ENCODE measurements at places on chromosomes 13 and 19.

DNA sequence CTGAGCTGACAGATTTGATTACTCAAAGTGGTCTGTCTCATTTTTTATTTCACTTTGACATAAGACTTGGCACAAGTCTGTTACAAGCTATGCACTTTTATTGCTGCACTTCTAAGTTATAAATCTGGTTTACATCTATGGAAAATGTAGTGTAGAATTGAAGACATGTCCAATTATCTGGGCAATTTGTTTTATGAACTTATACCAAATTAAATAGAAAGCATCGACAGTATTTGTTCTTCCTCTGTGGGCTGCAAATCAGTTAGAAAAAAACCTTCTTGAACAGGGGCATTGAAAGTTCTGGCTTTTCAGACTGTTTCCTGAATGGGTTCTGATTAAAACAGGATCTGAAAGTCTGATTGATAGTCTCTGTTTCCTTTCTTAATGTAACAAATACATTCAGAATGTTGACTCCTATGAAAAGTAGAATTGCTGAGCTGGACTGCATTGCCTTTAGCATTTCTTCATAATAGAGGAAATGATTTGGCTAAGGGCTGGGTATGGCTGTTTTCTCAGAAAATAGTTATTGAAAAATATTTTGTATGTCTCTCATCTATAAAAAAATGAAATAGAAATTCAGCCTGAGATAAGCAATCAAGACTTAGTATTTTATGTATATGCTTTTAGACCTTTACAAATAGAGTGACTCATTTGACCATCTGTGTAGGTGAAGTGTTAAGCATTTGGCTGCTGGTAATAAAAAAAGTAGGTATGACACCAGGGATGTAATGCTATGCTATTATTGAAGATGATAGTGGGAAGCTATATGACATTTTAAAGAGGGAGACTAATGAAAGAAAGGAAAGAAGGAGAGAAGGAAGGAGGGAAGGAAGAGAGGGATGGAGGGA lies 210.9 kb upstream of the SPRY2 start:
- DNase-seq: no peak

DNA sequence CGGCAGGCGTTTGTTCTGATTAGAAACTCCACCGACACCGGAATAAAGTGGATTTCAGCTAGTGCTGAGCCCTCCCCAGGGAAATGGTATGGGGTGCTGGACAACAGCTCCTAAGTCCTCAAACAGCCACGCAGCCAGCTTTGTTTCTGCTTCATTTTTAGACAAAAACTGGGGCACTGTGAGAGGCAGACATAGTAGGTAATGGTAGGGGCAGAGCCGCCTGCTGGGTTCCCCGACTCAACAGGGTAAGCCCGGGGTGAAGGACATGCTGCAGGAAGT lies 39.7 kb downstream of the CARS2 start:
- DNase-seq: no peak

- DNase-seq: no peak
These were observed 29.2 kb downstream of the CSNK1G2 start for GRCh38 chr19:1970003-1970805.

GRCh38 chr13:19962894-19963293 lies 4.4 kb downstream of the ZMYM2 start:
- no peak for DNase-seq

GRCh38 chr13:56283262-56283828 lies 857.4 kb upstream of the PRR20A start:
- DNase-seq: no peak

DNA sequence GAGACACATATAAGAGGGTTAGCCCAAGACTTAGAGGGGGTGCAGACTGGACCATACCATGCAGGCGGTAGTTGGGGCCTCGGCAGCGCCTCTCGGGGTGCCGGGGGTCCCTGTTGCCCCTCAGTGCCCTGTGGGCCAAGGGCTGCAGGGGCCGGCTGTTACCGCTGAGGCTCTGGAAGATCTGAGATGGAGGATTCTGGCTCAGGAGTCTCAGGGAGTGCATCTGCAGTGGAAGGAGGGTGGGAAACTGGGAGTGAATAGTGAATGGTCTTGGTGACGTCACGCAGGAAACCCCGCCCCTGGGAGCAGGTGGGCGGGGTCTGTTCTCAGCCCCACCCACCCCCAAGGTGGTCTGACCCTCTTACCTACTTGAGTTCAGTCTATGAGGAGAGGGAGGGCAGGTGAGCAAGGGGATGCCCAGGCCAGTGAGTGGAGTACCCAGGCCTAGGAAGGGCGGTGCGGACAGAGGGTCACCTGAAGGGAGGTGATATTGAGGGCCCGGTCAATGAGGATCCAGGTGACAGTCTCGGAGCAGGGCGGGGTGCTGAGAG lies 1.7 kb upstream of the DBP start:
- DNase-seq: no peak

DNA sequence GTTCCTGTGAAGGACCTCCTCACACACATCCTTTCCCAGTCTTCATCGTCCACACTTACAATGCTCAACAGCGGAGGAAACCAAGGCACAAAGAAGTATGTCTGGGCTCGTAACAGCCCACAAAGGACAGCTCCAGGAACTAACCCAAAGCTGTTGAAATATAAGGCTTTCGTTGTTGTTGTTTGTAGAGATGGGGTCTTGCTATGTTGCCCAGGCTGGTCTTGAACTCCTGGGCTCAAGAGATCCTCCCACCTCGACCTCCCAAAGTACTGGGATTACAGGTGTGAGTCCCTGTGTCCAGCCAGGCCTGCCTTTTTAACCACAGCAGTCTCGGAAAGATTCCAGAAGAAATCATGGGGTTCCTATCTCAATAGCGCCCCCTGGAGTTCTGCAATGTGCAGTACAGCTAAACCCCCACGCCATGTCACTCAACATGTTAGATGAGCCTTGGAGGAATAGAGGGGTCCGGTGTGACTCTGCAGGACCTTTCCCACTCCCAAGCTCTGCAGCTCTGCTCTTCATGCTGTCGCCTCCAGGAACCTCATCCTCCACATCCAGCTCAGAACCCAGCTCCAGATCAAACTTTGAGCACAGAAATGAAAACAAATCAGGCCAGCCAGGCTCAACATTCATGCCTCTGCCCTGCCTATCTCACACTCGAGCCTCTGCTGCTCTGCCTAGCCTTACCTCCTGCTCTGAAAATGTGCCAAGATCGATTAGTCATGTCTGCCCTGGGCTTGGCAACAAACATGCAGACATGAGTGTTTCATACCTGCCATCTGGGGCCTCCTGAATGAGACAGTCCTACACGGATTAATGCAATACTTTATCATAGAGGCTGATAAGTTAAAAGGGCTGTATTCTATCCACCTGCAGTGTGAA lies 7.5 kb downstream of the PLA2G4C start:
- DNase-seq: peak; percentile 53

Data from HepG2 (cell line).